Natural killer cell (primary cell): ENCODE measurements at places on chromosomes 12 and 14.
A peak's percentile ranks its signal among the peaks of the same experiment; 100 is the strongest.

DNA sequence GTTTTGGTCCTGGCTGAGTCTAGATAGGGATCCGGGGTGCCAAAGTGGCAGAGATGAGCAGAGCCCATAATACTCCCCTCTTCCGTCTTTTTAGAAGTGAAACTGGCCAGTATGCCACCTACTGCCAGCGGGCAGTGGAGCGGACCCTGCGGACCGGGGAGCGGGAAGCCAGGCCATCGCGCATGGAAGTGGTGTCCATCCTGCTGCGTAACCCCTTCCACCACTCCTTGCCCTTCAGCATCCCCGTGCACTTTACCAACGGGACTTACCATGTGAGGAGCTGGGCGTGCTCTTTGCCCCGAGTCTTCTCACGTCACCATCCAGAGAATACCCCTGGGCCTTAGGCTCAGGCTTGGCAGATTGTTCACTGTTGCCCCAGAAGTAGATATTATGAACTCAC lies 21.0 kb downstream of the PIGH start:
- H3K27ac ChIP-seq: no peak overlapping the region
- DNase-seq: no peak
- H3K4me3 ChIP-seq: no peak overlapping the region
- no peaks in the 10 kb centered on the region for H3K4me1 ChIP-seq
- H3K36me3 ChIP-seq: no peaks in the 10 kb centered on the region

- H3K4me1 ChIP-seq: peaks cover 23% of the 10 kb centered on the region
- peaks cover 3% of the 10 kb centered on the region for H3K36me3 ChIP-seq
- no peaks in the 10 kb centered on the region for H3K27me3 ChIP-seq
- peak overlapping the region; percentile 78 for H3K4me3 ChIP-seq
Measured at GRCh38 chr12:12357719-12358461, 1.0 kb downstream of the BORCS5 start.

- H3K4me1 ChIP-seq: no peaks in the 10 kb centered on the region
- no peaks in the 10 kb centered on the region for H3K27me3 ChIP-seq
- no peak for DNase-seq
- H3K4me3 ChIP-seq: no peak overlapping the region
- H3K27ac ChIP-seq: no peak overlapping the region
Measured at GRCh38 chr14:90570461-90570860, 173.6 kb downstream of the CALM1 start.

DNA sequence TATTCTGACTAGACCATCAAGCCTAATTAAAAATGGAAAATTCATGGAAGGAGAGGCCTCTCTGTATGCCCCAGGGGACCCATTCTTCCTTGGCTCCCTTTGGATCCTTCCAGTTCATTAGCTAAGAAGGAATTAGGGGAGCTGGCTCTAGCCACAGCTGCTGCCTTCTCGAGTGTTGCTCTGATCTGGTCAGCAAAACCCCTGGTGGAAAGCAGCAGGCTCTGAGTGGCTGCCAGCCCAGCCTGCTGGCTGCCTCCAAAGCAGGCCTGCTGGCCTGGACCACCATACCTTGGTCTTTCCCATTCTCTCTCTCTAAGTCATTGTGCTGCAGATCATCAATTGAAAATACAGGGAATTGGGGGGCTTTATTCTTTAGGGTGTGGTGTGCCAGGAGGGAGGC lies 29.0 kb upstream of the AKAP6 start:
- no peaks in the 10 kb centered on the region for H3K4me1 ChIP-seq
- no peak for DNase-seq
- H3K27ac ChIP-seq: no peak overlapping the region

DNA sequence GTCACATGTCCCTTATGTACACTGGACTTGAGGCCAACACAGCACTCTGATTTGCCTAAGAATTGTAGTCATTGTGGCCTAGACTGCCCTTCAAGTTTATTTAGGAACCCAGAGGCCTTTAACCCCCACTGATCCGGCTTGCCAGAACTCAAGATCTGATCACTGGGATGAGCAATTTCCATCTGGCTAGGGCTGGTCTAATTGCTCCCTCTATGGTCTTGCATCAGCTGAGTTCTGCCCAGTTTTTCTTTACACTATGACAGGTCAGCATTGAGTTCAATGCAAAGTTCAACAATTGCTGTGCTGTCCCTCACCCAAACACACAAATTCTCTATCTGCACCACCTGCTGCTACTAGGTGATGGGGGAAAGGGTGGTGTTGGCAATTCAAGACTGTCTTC lies 146.9 kb upstream of the MDGA2 start:
- H3K36me3 ChIP-seq: no peaks in the 10 kb centered on the region
- no peaks in the 10 kb centered on the region for H3K4me1 ChIP-seq
- no peak overlapping the region for H3K4me3 ChIP-seq
- no peak overlapping the region for H3K27ac ChIP-seq
- no peak for DNase-seq

GRCh38 chr12:40762072-40762471 lies 69.8 kb downstream of the CNTN1 start:
- no peak overlapping the region for H3K4me3 ChIP-seq
- H3K27ac ChIP-seq: no peak overlapping the region
- H3K36me3 ChIP-seq: no peaks in the 10 kb centered on the region
- no peak for DNase-seq
- H3K4me1 ChIP-seq: no peaks in the 10 kb centered on the region
- no peaks in the 10 kb centered on the region for H3K27me3 ChIP-seq

DNA sequence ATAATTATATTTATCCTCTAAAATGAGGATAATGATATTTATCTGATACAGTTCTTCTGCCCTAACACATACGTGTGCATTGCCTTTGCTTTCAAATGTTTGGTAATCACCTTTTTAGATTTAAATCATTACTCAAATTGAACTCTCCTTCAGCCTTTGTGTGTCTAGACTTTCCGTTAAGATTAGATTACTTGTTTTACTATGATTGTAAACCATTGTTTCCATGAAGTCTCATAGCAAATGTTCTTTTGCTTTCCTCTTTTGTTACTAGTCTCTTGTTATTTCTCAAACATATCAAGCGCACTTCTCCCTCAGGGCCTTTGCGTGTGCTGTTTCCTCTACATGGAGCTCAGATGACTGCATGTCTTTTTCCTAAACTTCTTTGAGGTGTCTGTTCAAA lies 63.7 kb downstream of the ETV6 start:
- no peak overlapping the region for H3K27ac ChIP-seq
